Large intestine (tissue), 12 donors: ENCODE measurements at places on chromosomes 7 and 10. TPM values are rescaled to one million over a fixed set of nuclear protein-coding genes. Genes with fewer than 3 reads are reported as not detected.

RELN gene
- 5.0 TPM for polyA plus RNA-seq

CELF2 gene
- 14.9 TPM for polyA plus RNA-seq

DCLRE1A gene
- polyA plus RNA-seq: 8.3 TPM

SYCE1 gene
- polyA plus RNA-seq: 0.51 TPM

LEP gene
- 0.01 TPM for polyA plus RNA-seq

HOXA3 gene
- 19.1 TPM for polyA plus RNA-seq

DNA sequence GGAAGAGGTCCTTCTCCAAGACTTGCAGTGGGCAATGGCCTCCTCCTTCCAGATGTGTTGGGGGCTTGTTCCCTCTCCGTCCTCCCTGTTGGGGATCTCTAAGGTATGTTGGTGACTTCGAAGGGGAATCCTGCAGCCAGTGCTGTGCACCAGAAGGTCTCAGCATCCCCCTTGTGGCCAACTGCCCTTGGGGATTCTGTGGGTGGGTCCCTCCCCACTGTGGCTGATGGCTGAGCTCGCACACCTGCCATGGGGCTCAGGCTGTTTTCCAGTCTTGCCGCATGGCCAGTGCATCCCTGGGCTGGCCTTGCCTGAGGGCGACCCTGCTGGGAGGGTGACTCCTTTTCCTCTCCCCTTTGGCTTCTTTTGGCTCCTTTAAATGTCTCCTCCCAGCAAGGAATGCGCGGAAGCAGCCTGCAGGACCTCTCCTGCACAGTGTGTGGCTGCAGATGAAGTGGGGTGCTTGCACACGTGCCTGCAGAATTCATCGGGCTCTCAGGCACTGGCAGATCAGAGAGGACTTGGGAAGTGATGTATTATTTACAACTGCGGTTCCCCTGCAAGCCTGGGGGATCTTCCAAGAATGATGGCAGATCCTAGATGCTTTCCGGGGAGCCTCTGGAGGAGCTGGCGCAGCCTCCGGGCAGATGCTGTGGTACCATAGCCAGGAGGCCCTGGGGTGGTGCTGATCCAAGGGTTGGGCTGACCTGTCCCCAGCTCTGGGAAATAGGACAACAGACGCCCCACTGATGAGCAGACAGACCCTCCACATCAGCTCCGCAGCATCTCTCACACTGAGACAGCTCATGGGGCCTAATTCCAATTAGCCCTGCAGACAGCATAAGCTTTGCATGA lies 410.0 kb downstream of the TCERG1L start:
- DNase-seq: no peak

DNA sequence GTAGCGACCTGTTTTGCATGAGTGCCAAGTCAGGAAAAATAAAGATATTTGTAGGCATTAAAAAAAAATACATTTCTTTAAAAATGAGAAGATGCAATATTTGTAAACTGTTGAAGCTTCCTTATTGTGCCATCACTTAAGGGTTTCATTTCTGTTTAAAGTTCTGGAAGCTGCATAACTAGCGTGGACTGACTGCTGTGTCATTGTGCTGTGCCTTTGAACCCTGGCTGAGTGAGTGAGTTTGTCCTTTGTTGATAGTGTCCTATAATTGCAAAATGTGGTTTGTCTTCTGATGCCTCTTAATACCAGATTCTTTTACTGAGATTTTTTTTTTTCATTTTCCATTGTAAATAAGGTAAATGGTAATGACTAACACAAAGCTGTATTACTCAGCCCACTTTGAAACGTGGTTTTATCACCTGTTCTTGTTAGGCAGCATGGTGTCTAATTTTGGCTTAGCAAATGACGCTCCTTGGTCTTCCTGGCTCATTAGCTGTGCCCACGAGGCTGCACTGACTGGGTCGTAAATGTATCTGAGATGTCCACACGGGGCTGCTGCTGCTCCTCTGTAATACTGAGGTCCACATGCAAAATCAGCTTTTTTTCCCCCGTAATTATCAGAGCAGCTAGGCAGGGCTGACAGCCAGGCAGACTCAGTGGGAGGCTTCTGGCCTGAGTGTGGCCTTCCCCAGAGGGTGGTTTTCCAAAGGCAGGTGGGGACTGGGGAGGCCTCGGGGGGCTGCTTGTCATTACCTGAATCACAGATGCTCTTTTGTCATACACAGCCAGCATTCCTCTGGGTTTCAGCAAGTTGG lies 14.8 kb downstream of the ZSCAN25 start:
- peak; percentile 57 for DNase-seq

GRCh38 chr7:42617806-42618457 lies 293.9 kb downstream of the C7orf25 start:
- DNase-seq: no peak

- DNase-seq: no peak
Observed at GRCh38 chr10:7606951-7607404, 59.8 kb downstream of the ITIH5 start.

GRCh38 chr7:11355399-11356005 lies 381.8 kb downstream of the PHF14 start:
- no peak for DNase-seq

- no peak for DNase-seq
Observed at GRCh38 chr10:53315709-53316108, 543.1 kb upstream of the MBL2 start.

DNA sequence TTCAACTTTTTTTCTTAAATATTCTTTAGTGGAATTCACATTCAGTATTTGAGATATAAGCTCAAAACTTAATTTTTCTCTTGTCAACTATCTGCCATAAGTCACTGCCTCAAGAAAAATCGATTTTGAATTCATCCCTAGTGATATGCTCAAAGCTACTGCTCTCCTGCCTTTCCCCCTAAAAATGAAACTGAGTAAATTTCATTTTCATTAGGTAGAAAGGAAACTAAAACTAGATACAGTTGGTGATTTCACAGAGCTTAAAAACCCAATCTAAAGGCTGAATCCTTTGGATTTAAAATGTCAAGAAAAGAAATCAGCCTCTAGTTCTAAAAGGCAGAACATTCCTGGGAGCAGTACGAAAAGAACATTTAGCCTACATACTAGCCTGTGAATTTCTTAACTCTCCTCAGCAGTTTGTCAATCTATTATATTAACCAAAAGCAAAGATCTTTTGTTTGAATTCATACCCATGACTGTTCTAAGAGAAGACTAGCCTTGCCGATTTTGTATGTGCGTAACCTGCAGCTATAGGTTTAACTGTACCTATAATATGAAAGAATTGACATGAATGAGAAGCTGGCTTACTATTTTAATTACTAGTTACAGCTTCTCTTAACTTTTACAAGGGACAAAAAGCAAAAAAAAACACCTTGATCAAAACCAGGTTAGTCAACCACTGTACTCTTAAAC lies 4.9 kb upstream of the FAM53B start:
- DNase-seq: no peak

- DNase-seq: no peak
Observed at GRCh38 chr10:132510174-132510611, 27.4 kb upstream of the INPP5A start.

DNA sequence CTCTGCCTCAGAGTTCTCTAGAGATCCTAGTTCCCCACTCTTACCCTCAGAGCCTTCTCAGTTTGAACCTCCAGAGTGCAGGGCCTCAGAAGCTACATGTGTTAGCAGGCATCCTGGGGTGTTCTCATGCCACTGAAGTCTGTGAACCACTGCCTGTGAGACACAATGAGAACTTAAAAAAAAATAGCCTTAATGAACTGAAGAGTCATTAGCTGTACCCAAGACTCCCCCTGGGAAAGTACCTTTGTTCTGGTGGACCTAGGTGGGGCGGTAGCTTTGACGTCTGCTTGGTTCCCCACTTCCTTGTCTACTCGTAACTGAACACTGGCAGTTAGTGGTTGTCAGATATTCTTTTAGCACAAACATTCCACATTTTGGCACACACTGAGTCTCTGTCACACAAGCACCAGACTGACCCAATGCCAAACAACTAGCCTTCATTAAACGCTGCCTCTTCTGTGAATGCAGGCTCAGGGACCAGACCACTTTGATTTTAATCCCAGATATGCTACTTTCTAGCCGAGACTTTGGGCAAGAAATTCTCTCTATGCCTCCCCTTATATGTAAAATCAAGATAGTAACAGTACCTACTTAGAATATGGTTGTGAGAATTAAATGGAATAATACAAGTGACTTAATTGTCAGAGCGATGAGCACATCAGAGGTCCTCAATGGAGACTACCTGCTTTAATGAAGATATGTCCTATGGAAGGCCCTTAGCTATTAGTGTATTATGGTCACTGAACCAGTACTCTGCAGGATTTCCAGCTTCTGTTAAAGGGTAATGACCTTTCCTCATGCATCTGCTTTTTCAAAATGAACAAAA lies 75.3 kb upstream of the CC2D2B start:
- DNase-seq: peak; percentile 23

- no peak for DNase-seq
Observed at GRCh38 chr10:8410506-8410905, 356.0 kb downstream of the GATA3 start.

- no peak for DNase-seq
Observed at GRCh38 chr7:90347759-90348158, 1.2 kb downstream of the GTPBP10 start.

- no peak for DNase-seq
Observed at GRCh38 chr10:24882047-24882698, 70.2 kb downstream of the PRTFDC1 start.
